ENCODE measurements at places on chromosomes 1 and 21.

- no peak for DNase-seq
Measured at GRCh38 chr1:164602480-164603093, 43.6 kb downstream of the PBX1 start.

GRCh38 chr1:32028746-32029145 lies 15.1 kb downstream of the KHDRBS1 start:
- no peak for DNase-seq

- no peak for DNase-seq
Measured at GRCh38 chr1:183891158-183891856, 86.4 kb downstream of the RGL1 start.

DNA sequence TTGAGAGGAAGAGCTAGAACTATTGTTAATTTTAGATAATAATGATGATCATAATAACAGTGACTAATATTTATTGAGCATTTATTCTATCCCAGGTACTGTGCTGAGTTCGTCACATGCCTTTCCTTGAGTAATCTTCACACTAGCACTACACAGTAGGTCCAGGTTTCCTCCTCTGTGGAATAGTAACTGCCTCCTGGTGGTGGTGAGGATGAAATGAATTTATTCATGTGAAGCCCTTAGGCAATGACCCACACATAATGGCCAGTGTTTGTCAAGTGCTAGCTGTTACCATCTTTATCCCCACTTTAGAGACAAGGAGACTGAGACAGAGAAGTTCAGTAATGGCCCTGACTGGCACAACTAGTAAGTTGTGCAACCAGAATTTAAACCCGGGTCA lies 5.9 kb downstream of the NIPAL3 start:
- no peak for DNase-seq

DNA sequence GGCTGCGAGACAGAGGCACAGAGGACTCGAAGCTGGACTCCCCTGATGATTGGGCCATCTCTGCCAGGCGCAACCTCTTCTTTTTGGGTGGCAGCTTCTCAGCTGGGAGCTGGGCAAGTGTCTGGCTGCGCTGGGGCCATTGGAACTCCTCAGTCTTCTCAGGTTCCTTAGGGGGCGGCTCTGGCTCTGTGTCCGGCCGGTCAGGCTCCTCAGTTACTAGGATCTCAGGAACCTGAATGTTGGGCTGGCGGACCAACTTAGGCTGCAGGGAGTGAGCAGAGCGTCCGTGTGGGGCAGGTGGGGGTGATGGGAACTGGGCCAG lies 97.5 kb upstream of the EDN2 start:
- no peak for DNase-seq

- no peak for DNase-seq
Measured at GRCh38 chr1:155645648-155646047, 35.6 kb downstream of the MSTO1 start.

DNA sequence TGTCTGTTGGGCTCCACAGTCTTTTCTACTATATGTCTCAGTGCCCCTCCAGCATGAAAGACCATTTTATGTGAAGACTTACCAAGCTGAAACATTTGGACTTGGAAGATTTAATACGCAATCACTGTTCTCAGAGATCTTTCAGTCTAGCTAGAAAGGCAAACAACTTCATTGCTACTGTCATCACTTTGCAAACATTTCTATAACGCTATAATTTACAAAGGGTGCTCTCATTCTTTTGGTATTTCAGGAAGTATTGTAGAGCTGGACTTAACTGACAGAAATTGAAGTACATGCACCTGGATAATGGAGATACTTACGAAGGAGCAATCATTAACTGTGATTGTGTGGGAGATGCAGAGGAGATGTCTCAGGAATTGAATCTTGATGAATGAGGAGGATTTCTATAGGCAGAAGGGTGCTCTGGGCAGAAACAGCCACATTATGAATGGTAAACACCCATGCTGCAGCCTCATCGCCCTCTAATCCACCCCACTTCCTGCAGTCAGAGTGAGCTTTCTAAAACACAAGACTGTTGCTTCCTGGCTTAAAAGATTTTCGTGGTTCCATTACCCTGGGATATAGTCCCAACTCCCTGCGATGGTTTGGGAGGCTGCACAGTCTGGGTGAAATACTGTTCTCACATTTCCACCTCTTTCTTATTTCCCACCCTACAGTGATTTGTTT lies 75.1 kb upstream of the GNG12 start:
- no peak for DNase-seq

- no peak for DNase-seq
Measured at GRCh38 chr1:93827633-93828366, 51.2 kb downstream of the DNTTIP2 start.

DNA sequence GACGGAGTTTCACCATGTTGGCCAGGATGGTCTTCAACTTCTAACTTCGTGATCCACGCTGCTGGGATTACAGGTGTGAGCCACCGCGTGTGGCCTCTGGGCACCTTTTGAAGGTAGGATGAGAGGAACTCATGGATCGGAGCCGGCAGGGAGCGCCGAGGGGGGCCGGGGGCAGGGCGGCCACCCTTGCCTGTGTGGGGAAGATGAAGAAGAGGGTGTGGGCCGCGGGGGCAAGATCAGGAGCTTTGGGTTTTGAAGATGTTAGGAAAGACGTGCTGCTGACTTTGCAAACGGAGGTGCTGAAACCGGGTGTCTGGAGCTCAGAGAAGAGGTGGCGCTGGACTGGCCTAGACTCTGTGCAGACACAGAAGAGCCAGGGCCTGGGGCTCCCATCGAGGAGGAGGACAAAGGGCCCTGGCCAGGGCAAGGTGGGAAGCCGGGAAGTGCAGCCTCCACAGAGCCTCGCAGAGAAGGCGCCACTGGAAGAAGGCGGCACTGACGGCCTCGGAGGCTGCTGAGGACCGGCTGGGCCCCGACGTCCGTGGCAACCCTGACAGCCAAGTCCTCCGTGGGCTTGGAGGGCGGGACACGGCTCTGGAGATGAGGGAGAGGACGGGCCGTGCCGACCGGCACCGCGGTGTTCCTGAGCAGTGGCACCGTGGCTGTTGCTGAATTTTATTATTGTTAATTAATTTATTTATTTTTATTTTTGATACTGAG lies 13.7 kb downstream of the RNF223 start:
- no peak for DNase-seq

- no peak for DNase-seq
Measured at GRCh38 chr1:183885142-183885735, 80.3 kb downstream of the RGL1 start.

GRCh38 chr1:53051676-53052075 lies 10.3 kb upstream of the PODN start:
- no peak for DNase-seq
